ENCODE measurements at places on chromosomes 1 and 21. TPM values are rescaled to one million over a fixed set of nuclear protein-coding genes. Genes with fewer than 3 reads are reported as not detected.

NBPF19 gene
- total RNA-seq = 3.6 TPM

NCAM2 gene
- total RNA-seq = 0.12 TPM

HMCN1 gene
- total RNA-seq = 4.9 TPM

ZBTB8A gene
- 6.7 TPM for total RNA-seq

KIF2C gene
- total RNA-seq = 127 TPM

ROR1 gene
- total RNA-seq = 9.0 TPM

PYHIN1 gene
- total RNA-seq = not detected

MPL gene
- total RNA-seq = not detected

KCNT2 gene
- not detected for total RNA-seq

ATP1A4 gene
- not detected for total RNA-seq

MTARC2 gene
- 2.4 TPM for total RNA-seq

MEX3A gene
- total RNA-seq = 2.1 TPM

LHX8 gene
- total RNA-seq = 8.6 TPM

SUCO gene
- total RNA-seq = 16.8 TPM

AGMAT gene
- total RNA-seq = 1.6 TPM

Data from RPMI7951 (cell line).